Activated CD8-positive, alpha-beta memory T cell treated with anti-CD3 and anti-CD28 coated beads for 48 hours (primary cell): ENCODE measurements at places on chromosomes 1 and 21.

DNA sequence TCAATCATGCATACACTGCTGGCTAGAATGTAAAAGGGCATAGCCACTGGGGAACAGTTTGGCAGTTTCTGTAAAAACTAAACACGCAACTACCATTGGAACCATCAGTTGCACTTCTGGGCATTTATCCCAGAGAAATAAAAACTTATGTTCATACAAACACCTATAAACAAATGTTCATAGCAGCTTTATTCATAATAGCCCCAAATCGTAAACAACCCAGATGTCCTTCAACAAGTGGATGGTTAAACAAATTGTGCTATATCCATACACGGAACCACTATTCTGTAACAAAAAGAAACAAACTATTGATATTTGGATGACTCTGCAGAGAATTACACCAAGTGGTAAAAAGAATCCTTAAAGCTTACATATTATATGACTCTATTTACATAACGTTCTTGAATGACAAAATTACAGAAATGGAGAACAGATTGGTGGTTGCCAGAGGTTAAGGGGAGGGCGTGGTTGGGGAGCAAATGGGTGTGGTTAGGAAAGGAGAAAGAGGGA lies 22.8 kb downstream of the LACTBL1 start:
- no peak for DNase-seq

DNA sequence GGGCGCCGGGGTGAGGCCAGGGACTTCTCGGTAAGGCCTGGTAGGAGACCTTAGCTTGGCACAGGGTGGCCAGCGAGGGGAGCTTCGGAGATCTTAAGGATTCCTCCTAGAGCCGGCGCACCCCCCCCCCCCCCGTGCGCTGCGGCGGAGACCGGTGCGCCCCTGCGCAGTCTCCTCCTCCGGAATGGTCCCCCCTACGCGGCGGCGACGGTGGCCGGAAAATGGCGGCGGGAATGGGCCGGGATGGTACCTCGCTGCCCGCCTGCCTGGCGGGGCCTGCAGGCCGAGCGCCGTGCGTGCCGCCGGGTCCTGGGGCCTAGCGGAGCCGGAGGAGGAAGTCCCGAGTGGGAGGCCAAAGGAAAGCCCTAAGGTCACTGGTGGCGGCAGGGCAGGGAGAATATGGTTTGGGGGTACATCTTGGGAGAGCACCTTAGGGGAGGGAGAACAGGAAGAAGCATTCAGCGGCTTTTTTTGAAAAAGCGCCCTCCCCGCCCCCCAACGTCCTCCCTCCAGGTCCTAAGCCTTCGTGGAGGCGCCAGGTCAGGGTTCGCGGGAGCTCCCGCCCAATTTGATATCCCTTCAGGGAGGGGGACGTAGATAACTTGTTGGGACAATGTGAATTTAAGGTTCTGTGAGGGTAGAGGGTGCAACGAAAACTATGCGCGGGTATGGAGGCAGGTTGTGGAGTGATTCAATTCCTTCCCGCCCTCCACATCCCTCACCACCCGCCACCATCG lies 429 bp downstream of the SRRM1 start:
- no peak for DNase-seq

DNA sequence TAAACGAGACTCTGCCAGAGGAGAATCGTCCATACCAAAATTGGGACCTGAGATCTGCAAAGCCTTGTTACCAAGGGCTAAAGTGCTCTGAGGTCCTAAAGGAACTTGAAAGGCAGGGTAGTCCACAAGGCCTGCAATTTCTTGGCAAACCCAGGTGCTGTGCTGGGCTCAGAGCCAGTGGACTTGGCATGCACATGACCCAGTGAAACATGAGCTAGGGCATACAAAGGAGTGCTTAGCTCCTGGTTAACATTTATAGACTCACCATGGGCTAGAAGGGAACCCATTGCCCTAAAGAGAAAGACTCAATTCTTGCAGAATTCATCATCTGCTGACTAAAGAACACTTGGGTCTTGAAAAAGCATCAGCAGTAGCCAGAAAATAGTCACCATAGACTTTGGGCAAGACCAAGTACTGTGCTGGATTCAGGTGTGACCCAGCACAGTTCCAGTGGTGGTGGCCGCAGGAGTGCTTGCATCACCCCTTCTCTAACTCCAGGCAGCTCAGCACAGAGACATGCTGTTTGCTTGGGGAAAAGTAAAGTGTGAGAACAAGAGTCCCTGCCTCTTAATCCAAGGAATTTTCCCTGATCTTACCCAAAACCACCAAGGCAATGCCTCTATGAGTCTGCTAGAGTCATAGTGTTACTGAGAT lies 1069.4 kb upstream of the ADGRL2 start:
- no peak for DNase-seq

- DNase-seq: no peak
Observed at GRCh38 chr1:8889103-8889846, 10.8 kb upstream of the ENO1 start.

DNA sequence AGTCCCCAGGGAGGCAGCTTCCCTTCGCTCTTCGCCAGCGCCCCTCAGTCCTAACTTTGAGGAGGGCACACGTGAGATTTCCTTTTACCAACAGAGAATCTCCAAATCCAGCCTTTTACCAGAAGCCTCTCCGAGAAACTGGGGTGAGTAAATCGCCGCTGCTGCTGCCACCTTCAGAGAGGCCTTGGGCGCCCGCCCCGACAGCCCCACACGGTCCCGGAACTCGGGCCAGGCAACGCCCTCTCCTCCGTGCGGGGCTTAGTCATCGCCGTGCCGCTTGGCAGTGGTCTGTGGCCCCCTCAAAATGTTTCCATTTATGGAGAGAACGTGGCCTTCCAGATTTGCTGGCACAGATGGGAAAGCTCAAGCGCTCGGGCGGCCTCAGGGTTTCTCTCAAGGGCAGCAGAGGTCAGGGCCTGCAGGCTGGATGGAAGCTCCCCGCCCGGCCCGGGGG lies 41.4 kb upstream of the COL6A2 start:
- DNase-seq: no peak

DNA sequence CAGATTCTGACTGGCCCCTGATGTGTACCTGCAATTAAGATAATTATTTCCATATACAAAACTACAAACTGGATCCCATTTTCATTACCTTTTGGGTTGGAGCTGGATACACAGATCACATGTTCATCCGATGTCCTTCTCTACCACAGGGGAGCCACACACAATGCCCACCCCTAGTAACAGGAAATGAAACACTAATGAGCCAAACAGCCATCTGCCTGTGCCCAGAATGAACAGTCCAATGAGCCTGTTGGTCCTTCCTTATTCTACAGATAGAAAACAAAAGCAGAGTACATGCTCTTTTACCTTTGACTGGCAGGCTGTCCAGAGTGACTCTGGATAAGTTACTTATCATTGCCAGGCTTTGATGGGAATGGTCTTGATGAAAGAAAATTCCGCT lies 68.6 kb downstream of the SIPA1L2 start:
- DNase-seq: no peak

- no peak for DNase-seq
Observed at GRCh38 chr1:65208563-65208973, 60.6 kb downstream of the AK4 start.

DNA sequence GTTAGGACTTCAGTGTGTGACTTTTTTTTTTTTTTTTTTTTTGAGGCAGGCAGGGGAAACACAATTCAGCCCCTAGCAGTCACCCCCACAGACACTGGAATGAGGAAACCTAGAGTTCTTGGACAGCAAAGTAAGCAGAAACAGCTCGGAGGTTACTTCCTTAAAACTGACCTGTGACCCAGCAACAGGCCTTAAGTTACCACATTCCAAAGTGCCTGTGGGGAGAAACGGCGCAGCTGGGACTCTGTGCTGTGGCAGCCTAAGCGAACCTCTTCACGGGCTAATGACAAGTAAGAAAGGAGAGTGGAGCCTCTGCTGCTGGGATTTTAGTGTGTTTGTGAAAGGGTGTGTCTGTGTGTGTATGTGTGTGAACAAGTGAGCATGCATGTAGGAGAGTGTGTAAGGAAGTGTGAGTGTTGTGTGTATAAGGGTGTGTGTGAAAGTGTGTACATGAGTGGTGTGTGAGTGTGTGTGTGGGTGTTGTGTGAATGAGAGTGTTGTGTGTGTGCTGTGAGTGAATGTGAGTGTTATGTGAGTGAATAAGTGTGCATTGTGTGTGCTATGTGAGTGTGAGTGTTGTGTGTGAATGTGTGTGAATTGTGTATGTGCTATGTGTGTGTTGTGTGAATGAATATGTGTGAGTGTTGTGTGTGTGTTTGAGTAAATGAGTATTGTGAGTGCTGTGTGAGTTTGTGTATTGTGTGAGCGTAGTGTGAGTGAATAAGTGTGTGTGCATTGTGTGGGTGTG lies 180.8 kb downstream of the BRINP2 start:
- no peak for DNase-seq

- no peak for DNase-seq
Observed at GRCh38 chr1:9300573-9300972, 7.9 kb downstream of the SPSB1 start.

DNA sequence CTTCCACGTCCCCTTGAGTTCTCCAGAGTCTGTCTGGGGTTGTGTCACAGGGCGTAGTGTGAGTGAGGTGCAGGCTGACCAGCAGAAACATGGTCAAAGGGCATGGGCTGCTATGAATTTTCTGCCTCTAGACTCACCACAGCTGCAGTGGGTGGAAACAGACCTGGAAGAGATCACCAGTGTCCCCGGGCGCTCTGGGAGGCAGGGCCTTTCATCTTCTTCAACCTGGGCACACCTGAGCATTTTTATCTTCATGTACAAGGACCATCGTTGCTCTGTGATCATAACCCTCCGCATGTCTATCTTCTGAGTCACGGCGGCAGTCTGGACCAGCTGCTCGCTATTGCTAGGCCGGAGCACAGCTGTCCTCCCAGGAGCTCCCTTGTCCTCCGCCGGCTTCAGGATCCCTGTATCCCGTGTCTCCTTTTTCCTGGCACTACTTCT lies 29.6 kb downstream of the DEGS1 start:
- DNase-seq: no peak

DNA sequence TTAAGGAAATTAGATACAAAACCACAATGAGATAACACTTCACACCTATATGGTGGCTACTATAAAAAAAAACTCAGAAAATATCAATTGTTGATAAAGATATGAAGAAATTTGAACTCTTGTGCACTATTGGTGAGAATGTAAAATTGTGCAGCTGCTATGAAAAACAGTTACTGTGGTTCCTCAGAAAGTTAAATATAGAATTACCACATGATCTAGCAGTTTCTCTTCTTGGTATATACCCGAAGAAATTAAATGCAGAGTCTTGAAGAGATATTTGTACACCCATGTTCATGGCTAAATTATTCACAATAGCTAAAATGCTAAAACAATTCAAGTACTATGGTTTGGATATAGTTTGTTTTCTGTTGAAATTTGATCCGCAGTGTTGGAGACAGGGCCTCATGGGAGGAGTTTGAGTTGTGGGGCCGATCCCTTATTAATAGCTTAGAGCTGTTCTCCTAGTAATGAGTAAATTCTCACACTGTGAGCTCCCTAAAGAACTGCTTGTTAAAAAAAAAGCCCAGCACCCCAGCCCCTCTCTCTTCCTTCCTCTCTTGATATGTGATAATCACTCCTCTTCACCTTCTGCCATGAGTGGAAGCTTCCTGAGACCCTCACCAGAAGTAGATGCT lies 1412.1 kb downstream of the PLA2G4A start:
- no peak for DNase-seq

- DNase-seq: no peak
Observed at GRCh38 chr1:204927673-204928641, 57.3 kb downstream of the NFASC start.

DNA sequence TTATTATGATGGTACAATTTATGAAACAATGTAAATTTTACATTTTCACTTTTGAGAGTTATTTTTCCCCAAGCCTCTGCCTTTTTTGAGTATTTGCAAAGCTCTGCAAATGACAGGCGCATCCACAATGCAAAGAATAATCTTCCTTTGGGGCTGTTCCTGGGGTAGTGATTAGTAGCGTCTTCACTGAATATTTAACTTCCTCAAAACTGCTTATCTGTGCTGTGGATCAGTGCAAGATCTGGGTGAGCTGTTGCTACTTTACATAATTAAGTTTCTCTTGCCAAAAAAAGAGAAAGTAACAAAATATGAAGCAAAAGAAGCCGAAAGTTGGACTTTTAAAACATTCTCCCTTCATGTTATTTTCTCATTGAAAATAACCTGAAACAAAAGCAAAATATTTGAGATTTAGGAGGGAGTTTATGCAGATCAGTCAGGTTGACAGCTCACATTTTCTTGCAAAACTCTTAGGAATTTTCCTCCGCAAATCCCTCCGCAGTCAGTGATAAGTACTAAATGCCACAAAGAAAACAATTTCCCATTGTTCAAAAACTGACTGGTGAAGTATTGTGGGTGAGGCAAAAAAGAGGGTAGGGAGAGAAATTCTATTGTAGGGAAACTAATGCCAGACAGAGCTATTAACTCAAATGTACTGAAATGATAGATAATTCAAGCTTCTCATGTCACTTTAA lies 276.4 kb upstream of the B3GALT2 start:
- DNase-seq: no peak

- DNase-seq: no peak
Observed at GRCh38 chr1:1196431-1197187, 9.8 kb downstream of the TNFRSF18 start.

- DNase-seq: no peak
Observed at GRCh38 chr1:47229031-47229885, 2.8 kb downstream of the TAL1 start.
